Activated CD4-positive, alpha-beta T cell treated with anti-CD3 and anti-CD28 coated beads, Interleukin-2, Interleukin-4, amounts not matched to agents 100 ng/mL and 50 ng/mL, durations not matched to agents 16 hours and 8 hours (primary cell): ENCODE measurements at places on chromosomes 1 and 21.

DNA sequence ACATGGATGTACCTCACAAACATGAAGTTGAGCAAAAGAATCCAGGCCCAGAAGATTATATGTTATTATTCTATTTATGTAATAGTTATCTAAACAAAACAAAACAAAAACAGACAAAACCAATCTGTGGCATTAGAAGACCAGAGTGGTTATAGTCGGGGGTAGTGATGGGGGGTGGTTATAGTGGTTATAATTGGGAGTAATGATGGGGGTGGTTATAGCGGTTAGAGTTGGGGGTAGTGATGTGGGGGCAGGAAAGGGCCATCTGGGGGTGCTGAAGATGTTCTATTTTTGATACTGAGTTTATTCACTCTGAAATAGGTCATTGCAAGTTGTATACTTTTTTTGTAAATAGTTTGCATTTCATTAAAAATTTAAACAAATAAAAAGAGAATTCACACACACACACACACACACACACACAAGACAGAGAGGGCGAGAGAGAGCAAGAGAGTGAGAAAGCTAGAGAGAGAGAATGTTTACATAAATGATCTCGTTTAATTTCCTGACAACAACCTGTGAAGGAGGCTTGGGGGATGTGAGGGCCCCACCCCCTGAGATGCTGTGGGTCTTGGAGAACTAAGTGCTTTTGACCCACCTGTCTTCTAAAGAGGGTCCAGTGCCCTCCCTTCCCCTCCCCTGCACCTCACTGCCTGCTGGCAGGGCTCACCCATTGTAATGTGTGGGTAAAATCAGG lies 37.4 kb downstream of the RHOU start:
- no peak for DNase-seq

DNA sequence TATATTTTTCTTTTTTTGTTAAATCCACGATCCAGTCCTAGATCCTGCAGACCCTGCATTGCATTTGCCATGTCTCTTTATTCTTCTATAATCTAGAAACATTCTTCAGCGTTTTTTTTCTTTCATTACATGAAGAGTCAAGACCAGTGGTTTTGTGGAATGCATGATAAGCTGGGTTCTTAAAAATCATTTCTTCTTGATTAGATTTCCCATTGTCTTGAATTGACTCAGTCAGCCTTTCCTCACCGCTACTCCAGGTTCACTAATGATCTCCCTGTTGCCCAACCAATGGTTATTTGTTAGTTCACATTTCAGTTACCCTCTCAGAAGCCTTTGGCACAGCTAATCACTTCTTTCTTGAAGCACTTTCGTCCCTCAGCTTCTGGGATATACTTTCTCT lies 25.2 kb downstream of the CHD1L start:
- DNase-seq, result no peak

GRCh38 chr1:37948166-37948565 lies 1.3 kb upstream of the INPP5B start:
- DNase-seq, result no peak

DNA sequence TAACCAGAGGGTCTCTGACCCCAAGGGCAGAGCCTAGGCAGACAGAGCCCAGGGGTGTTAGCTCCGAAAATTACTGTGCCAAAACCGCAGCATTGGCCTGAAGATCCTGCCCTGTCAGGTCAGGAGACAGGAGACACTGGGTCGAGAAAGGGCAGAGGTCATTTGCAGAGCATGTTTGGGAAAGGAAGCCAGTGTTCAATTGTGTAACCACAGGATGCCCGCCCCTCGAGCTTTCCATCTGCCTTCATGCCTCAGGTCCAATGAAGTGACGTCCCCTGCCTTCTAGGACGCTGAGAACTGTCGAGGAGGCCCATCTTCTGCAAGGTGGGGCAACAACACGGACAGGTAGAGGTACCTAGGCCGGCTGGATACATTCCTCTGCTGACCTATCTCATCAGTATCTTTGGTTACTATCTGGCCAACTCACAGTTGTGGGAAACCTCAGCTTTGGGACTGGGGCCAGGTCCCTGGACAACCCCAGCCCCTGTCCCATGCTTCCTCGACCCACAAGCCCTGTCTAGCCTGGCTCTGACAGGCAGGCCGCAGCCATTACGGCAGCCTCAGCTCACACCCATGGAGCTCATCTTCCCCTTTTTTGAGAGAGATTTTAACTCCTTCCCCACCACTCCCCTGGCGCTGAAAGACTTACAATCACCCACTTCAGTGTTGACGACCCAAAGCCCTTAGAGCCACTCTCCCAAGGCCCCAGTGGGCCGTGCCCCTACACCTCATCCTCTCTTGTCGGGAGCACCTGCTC lies 1.3 kb downstream of the ARL8A start:
- DNase-seq, result no peak

DNA sequence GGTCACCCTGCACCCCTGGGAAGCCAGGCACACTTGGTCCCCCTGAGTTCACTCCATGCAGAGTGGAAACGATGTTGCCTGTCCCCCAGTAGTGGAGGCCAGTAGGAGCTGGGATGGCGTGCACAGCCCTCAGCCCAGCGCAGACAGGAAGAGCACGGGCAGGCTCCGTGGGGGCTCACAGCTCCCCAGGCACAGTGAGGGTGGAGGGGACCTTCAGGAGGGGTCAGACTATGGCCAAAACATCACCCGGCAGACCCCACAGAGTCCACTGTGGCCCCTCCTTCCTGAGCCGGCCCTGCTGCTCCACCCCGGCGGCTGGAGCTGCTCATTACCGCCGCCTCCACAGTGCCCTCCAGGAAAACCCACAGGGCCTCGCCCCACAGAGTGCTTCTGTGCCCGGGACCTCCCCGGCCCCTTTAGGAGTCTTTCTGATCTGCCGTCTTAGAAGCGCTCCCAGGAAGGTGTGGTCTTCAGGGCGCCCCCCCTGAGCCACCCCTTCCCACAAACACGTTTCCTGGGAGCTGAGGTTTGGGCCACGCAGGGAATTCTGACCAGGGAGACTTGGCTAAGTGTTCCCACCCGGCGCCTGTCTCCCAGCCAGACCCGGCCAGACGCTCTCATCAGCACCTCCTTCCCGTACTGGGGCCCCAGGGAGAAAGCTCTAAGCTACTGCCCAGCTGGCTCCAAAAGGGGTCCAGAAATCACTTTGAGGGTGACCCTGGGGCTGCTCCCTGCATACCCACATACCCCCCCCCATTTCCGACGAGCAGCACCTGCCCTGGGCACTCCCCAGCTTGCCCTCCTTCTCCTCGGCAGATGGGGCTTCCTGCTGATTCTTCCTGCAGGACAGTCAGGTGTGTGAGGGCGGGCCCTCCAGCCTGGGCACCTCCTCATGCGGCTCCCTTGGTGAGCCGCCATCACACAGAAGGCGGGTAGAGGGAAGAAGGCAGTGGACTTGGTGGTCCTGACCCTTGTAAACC lies 38.8 kb downstream of the RIPK4 start:
- DNase-seq, result no peak

DNA sequence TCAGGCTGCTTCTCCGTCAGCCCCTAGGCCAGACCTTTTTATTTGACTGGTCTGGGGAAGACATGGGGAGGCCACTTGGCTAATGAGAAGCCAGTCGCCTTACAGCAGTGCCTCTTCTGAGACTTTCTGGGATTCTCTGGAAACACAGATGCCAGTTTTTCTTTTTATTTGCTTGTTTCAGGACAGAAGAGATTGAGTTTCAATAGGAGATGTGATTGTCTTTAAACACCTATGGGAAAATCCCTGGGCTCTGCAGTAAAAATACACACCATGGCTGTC lies 15.4 kb upstream of the BTG2 start:
- no peak for DNase-seq

- peak; percentile 19 for DNase-seq
Observed at GRCh38 chr1:46735708-46736324, 16.9 kb upstream of the EFCAB14 start.

GRCh38 chr1:60229821-60230220 lies 156.3 kb upstream of the C1orf87 start:
- DNase-seq, result no peak

DNA sequence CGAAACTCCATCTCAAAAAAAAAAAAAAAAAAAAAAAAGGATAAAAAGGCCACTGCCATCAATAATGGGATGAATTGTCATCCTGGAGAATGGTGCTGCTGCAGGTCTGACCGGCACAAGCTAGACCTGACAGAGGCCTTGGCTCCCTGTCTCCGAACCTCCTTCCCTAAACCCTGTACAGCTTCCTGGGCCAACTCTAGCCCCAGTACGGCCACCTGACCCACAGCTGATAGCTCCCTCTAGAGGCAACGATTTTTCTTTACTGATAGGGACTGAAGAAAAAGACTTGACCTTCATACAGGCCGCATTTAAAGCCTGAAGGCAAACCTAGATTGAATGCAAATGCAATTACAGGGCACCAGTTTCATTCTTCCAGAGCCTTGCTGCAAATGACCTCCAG lies 30.7 kb downstream of the NOL9 start:
- DNase-seq, result peak; percentile 9

DNA sequence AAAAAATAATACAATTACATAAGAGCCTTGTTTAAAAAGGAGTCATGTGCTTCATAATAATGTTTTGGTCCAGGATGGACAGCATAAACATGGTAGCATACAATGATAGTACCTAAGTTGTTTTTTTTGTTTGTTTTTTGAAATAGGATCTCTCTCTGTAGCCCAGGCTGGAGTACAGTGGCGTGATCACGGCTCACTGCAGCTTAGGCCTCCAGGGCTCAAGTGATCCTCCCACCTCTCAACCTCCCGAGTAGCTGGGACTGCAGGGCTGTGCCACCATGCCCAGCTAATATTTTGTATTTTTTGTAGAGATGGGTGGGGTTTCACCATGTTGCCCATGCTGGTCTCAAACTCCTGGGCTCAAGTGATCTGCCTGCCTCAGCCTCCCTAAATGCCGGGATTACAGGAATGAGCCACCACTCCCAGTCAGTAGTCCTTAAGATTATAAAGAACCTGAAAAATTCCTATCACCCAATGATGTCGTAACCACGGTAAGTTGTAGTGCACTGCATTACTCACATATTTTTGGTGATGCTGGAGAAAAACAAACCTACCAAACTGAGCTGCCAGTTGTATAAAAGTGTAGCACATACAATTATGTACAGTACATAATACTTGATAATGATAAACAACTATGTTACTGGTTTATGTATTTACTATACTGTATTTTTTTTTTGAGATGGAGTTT lies 22.4 kb upstream of the RCOR3 start:
- no peak for DNase-seq
